ENCODE measurements at places on chromosomes 3 and 15.

DNA sequence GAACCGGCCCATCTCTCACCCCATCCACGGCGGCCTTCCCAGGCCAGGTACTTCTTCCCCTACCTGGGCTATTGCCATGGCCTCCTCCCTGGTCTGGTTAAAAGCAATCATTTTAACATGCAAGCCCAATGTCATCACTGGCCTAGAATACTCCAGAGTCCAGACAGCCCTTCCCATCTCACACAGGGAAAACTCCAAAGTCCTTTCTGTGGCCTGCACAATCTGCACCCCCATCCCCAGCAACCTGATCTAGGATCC lies 45.8 kb upstream of the SLCO2A1 start:
- H3K4me3 ChIP-seq = no peak overlapping the region
- H3K27ac ChIP-seq = no peak overlapping the region
- no peaks in the 10 kb centered on the region for H3K36me3 ChIP-seq
- DNase-seq = no peak

DNA sequence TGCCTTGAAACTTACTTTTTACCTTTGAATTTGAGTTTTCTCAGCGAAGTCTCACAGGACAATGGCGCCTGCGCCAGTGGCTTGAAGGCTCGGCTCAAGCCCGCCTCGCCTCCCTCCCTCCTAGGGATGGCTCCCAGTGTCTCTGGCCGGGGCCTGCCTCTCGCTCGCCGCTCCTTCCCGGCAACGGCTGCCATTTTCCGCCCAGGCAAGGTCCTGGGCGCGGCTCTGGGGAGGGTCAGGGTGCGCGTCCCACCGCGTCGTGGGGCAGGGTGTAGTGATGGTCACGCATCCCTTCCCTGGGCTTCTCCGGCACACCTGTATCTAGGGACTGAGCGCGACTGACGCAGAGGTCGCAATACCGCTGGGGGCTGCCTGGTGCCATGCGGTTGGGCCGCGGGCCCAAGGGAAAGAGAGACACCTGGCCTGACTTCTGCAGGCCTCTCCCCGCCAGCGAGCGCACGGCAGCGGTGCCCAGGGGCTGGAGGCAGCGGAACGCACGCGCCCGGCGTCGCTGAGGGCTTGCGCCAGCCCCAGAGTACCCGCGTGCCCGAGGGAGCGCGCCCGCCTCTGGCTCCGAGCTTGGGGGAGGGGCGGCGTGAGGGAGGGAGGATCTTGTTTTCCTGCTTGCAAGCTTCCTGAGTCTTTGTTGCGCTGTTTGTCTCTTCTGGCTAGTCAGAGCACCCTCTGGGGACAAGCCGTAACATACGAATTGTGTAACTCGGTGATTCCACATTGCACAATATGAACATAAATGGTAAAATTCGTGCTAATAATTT lies 20.7 kb upstream of the FEM1B start:
- H3K27me3 ChIP-seq = no peaks in the 10 kb centered on the region
- H3K4me1 ChIP-seq = peaks cover 9% of the 10 kb centered on the region

DNA sequence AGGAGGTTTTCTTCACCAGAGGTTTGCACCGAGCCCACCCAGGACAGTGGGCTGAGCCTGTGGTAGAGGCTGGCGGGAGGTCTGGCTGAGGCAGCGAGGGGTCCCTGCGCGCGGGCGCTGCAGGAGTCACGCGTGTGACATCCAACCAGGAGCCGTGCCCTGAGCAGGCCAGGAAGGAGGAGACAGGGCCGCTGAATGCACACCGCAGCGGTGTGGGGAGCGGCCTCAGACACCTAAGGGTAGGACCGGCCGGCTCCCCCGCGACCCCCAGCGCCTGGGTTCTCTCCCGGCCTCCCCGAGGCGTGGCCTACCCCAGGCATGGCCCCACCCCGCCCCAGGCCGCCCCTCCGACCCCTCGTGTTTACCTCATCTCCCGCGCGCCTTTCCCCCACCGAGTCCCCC lies 412 bp downstream of the SLC41A3 start:
- H3K4me3 ChIP-seq = no peak overlapping the region
- H3K36me3 ChIP-seq = no peaks in the 10 kb centered on the region
- H3K27ac ChIP-seq = peak overlapping the region; percentile 63
- H3K4me1 ChIP-seq = peaks cover 26% of the 10 kb centered on the region
- peak; percentile 37 for DNase-seq
- no peaks in the 10 kb centered on the region for H3K27me3 ChIP-seq

GRCh38 chr3:100269001-100269400 lies 8.2 kb downstream of the TBC1D23 start:
- H3K4me3 ChIP-seq = no peak overlapping the region
- no peaks in the 10 kb centered on the region for H3K27me3 ChIP-seq
- H3K4me1 ChIP-seq = peaks cover 16% of the 10 kb centered on the region
- no peaks in the 10 kb centered on the region for H3K36me3 ChIP-seq
- no peak overlapping the region for H3K27ac ChIP-seq
- no peak for DNase-seq

DNA sequence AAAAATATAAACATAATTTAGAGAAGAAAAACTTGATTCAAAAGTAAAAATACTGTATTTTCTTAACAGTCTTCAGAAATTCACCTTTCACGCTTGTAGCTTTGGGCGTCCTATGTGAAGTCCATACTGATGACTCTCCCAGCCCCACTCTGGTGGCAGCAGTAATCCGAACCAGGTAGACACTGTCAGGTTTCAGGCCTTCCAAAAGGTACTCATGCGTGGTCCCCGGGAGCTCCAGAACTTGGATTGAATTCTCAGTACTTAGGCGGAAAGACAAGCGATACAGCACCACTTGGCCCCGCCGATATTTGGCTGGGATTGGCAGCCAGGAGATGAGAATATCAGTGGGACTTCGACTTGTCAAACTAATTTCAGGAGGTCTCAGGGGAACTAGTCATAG lies 69.7 kb downstream of the PRTG start:
- no peaks in the 10 kb centered on the region for H3K4me1 ChIP-seq
- no peak for DNase-seq
- H3K36me3 ChIP-seq = no peaks in the 10 kb centered on the region
- no peak overlapping the region for H3K27ac ChIP-seq
- no peak overlapping the region for H3K4me3 ChIP-seq

DNA sequence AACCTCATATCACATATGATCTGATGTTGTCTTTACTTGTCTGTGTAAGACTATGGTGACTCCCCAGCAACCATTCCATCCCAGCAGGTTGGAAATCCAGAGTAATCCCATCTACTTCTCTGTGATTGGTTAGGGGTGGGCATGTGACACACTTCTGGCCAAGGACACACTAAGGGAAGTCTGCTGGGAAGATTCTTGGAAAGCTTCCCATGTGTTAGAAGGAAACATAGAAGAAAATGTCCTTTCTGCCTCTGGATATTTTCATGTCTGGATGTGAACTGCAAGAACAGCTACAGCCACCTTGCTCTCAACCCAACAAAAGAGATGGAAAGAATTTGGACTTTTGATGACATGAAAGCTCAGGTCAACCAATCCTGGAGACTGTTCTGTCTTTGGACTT lies 2.6 kb upstream of the UBE2Q2 start:
- peaks cover 29% of the 10 kb centered on the region for H3K4me1 ChIP-seq

DNA sequence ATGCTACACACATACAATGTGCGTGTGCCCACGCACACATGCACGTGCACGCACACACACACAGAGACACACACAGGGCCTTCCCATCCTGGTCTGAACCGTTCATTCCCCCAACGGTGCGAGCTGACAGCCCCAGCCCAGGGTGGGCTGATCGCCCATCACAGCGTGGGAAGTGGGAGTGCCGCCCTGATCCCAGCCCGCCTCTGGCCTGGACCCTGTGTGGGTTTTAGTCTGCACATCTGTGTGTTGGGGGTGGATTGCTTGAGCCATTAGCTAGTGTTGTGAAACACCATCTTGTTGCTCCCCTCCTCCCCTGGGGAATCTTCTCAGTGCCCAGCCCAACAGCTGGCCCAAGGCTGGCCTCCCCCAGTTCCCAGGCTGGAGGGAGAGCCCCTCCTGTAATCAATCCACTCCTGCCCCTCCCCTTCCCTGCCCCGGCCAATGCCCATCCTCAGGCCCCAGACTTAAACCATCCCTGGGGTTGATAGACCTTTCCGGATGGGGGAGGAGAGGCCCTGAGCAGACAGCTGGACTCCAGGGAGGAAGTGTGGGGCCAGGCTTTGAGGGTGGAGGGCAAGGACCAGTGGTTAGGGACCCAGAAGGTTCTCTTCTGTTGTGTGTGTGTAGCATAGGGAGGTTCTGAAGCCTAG lies 8.3 kb downstream of the SEMA3G start:
- H3K27ac ChIP-seq = no peak overlapping the region
- H3K4me1 ChIP-seq = peaks cover 17% of the 10 kb centered on the region
- no peaks in the 10 kb centered on the region for H3K27me3 ChIP-seq
- no peak overlapping the region for H3K4me3 ChIP-seq
- no peak for DNase-seq
- H3K36me3 ChIP-seq = no peaks in the 10 kb centered on the region

- H3K4me3 ChIP-seq = no peak overlapping the region
- H3K36me3 ChIP-seq = no peaks in the 10 kb centered on the region
- H3K27ac ChIP-seq = no peak overlapping the region
- H3K27me3 ChIP-seq = no peaks in the 10 kb centered on the region
Observed at GRCh38 chr3:84100861-84101260, 857.9 kb upstream of the CADM2 start.

DNA sequence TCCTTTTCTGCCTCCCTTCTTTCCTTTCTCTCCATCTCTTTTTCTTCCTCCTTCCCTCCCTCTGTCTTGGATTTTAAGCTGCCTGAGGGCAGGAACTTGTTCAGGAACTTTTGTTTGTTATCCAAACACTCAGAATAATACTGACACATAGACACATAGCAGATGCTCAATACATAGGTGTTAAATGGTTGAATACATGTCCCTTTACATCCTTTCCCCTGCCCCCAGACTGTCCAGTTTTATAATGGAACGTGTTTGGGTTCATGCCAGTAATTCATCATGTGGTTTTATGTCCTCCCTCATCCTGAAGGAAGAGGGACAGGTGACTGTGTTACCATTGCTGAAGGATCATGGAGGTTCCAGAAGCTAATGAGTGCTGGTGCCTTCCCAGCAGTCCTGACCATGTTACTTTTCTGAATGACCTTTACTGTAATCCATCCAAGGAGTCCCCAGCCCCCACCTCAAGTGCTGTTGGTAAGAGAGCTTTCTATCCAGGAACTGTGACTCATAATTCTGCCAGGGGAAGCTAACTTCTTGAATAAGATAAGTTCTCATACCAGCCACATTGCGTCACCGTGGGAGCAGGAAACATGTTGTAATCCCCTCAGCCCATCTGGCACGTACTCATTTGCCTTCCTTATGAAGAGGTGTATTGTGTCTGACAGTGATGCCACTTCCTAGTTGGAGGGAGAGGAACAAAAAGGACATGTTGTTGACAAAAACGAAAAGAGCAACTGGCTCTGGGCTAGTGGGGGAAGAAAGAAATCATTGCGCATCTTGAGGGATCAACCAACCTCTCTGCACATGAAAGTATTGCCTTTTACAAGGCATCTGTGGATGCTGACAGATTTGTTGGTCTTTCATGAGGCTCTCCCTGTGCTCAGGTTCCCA lies 52.4 kb downstream of the IL1RAP start:
- DNase-seq = no peak
- no peaks in the 10 kb centered on the region for H3K4me1 ChIP-seq
- no peak overlapping the region for H3K27ac ChIP-seq
- H3K36me3 ChIP-seq = peaks cover 4% of the 10 kb centered on the region
- no peak overlapping the region for H3K4me3 ChIP-seq

DNA sequence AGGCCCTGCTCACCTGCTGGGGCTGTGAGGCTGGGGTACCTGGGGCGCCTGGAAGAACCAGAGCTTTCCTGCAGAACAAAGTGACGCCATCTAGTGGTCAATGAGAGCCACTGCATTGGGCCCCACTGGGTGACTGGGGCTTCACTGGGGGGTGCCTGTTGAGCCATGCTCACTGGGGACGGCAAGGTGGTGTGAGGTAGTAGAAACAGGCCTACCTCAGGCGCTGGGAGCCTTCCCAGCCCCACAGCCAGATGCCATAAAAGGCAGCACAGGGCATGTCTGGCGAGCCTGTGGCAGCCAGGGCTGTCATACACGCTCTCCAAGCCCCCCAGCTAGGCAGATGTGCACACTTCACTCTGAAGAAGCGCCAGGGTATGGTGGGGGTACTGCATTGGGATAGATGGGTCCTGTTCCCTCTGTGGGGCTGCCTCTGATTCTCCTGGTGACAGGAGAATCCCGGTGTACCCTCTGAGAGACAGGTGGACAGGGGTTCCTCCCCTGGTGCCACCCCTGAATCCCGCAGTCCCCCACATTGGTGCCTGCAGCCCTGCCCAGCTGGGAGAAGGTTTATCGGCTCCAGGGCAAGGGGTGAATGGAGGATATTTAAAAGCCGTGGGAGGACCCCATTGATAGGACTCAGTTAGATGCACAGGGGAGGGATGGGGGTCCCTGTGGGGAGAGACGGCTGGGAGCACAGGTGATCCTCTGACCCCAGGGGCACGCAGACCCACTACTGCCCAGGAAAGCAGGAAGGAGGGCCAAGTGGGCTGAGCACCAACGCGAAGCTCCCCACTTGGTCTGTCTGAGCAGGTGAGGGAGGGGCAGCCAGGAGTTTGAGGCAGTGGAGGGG lies 178.8 kb downstream of the NSMCE3 start:
- peaks cover 19% of the 10 kb centered on the region for H3K4me1 ChIP-seq
- DNase-seq = peak; percentile 33
- H3K27me3 ChIP-seq = no peaks in the 10 kb centered on the region
- peak overlapping the region; percentile 2 for H3K27ac ChIP-seq

DNA sequence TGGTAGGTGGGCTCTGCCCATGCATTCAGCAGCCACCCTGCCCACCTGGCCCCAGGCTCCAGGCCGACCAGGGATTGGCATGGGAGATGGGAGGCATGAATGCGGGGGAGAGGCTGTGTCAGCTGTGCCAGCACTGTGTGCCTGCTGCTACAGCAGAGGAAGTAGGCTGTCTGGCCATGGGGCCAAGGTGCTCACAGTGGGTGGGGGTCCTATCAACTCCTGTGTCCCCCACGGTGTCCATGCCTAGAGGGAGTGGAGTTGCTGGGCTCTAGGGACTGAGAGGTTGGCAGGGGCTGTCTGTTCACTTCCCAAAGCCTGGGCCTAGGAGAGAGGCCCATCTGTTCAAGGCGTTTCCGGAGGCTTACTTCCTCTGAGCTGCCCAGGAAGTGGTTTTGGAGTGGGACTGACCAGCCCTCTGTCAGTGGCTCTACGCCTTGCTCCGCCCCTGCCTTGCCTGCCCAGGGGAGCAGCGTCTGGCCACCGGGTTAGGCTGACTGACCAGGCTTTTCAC lies 5.8 kb downstream of the PRKCD start:
- H3K36me3 ChIP-seq = peaks cover 2% of the 10 kb centered on the region
- no peak overlapping the region for H3K4me3 ChIP-seq
- no peak for DNase-seq
- peaks cover 26% of the 10 kb centered on the region for H3K4me1 ChIP-seq
- no peaks in the 10 kb centered on the region for H3K27me3 ChIP-seq

- no peak for DNase-seq
- peaks cover 3% of the 10 kb centered on the region for H3K4me1 ChIP-seq
- H3K4me3 ChIP-seq = no peak overlapping the region
- no peaks in the 10 kb centered on the region for H3K36me3 ChIP-seq
- no peak overlapping the region for H3K27ac ChIP-seq
- H3K27me3 ChIP-seq = no peaks in the 10 kb centered on the region
Observed at GRCh38 chr3:177459401-177459800, 262.1 kb upstream of the TBL1XR1 start.

Data from CD4-positive, alpha-beta memory T cell (primary cell).